ENCODE measurements at places on chromosomes 7 and 10.

GRCh38 chr10:13453896-13454295 lies 74.9 kb downstream of the BEND7 start:
- no peak for DNase-seq

DNA sequence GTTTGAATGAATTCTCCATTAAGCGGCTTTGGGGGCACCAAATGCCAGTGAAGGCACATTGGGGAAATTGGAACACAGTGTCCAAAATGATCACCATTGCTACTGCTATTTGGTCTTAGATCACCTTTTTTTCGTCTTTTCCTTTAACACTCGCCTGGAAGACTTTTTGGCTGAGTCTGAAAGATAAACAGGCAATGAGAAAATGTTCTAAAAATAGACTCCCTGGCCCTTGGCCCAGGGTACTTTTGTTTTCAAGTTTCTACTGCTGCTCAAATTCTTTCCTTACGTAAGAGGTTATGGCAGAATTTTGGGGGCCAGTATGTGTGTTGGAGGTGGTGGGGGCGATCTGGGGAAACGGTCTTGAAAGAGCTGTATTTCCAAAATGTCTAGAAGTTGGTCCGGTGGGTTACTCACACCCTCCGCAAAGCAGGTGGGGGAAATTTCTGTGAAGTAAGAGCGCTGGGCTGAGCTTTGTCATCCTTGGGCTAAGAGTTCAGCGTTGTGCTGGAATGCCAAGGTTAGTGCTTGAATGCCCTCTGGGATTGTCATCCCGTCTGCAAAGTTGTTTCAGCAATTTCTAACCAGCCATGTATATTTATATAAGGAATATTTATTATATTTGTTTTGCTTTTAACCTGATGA lies 1.3 kb upstream of the ITPRIP start:
- DNase-seq: peak; percentile 70

DNA sequence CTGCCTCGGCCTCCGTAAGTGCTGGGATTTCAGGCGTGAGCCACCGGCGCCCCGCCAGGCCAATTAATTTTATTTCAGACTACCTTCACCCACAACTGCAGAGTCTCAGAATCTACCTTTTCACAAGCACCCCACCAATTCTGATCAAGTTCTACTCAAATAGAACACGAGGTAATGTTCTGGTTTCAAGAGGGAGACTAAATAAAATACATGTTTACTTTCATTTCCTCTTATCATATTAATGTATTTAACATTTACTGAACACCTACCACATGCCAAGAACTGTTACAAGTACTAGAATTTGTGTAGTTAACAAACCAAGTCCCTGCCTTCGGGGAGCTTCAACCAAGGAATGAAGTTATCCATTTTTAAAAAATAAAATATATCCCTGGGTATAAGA lies 25.5 kb upstream of the RGS10 start:
- no peak for DNase-seq

DNA sequence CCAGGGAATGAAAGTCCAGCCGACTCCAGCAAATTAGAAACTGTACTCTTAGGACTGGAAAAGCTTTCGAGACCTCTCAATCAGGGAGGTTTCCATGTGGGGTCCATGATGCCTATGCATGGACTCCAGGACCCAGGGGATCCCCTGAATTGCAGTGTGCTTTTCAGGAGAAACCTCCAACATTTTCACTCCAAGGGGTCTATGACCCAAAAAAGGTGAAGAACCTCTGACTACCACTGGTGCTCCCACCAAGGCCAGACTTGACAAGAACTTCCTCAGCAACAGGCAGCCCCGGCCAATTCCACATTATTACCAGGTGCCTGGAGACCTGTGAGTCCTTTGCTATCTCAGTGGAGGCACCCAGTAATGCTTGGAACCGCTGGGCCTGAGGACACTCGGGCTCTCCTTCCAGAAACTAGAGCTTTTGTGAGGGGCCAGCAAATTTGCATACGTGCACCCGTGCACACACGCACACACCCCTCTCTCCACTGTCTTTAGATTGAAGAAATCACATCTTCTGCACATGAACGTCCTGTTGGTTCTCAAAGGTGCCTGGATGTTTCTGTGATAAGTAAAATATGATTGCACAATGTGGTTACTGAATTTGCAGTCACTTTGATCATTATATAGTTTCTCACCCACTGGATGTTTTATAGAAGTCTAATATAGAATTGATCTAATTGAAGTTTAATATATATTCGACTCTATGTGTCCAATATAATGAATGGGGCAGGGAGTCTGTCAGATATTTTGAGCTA lies 54.7 kb downstream of the SYPL1 start:
- DNase-seq: no peak

DNA sequence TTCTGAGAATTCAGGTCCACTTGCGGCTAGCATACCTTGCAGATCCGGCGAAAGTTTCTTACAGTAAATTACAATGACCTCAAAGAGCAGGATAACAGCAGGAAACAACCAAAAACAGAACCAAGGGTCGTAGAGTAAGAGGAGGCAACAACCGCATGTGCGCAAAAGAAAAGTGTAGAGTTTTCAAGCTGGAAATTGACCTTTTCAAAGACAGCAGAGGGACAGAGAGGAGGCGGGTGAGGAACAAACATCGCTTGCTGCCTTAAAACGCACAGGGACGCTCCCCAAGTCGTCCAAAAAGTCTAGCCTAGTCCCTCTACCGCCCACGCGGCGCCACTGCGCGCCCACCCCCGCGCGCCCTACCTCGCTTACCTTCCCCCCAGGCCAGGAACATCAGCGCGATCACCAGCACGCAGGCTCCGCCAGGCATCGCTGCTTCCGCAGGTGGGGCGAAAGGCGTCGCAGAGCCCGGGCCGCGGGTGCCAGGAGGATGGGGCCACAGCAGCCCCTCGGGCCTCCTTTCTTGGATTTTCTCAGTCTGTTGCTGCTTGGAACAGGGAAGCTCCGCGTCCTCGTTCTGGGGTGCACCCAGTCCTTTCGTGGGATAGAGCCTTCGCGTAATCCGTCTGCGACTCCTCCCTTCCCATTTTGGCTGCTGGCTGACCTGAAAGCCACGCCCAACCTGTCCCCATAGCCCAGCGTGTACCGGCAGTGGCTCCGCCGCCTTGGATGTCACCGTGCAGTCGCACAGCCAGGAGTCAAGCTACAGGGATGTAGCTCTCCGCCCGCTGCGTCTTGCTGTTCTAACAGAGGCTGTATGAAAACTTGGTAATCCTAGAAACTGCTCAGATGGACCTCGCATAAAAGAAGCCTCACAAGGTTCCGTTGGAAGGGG lies at the start of gene VWDE:
VWDE (minus strand) TSS at position 579 of the 895 bp plus-strand sequence; CDS start at position 430, 149 bp downstream.
- DNase-seq: peak; percentile 62

DNA sequence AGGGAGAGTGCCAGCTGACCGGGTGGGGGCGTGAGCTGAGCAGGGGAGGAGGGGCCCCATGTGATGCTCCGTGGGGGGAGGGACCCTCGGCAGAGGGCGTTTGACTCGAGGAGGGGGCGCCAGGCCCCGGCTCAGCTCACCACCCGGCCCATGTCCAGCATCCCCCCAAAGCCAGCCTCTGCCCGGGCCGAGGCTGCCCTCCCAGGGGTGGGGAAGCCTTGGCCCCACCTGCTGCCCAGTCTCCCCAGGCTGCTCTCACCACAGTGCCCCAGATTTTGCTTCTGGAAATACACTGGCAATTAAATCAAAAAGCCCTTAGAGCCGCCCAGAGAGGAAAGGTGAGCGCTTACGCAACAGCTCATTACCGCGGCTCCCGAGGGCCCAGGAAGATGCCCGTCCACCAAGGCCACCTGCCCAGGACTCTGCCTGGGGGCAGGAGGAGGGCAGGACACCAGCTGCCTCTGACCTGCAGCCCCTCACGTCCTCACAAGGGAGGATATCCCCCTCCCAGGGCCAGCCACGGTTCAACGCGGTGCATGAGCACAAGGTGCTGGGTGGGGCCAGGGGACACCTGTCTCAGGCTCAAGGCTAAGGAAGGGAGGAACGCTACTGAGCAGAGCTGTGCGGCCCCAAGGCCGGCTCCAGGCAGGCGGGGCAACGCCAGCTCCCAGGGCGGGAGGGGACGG lies 70.0 kb upstream of the INPP5A start:
- DNase-seq: no peak

GRCh38 chr10:112564337-112564736 lies 117.3 kb downstream of the VTI1A start:
- DNase-seq: no peak

GRCh38 chr10:44689368-44689767 lies 221.8 kb upstream of the TMEM72 start:
- DNase-seq: peak; percentile 4

DNA sequence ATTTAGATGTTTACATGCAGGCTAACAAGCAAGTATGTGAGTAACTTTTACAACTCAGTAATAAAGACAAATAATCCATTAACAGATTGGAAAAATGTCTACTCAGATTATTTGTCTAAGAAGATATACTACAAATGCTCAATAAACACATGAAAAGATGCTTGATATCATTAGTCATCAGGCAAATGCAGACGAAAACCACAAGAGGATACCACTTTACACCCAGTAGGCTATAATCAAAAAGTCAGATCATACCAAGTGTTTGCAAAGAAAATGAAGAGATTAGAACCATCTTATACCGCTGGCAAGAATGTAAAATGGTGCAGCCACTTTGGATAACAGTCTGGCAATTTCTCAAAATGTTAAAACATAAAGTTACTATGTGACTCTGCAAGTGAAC lies 84.1 kb downstream of the MALSU1 start:
- no peak for DNase-seq

DNA sequence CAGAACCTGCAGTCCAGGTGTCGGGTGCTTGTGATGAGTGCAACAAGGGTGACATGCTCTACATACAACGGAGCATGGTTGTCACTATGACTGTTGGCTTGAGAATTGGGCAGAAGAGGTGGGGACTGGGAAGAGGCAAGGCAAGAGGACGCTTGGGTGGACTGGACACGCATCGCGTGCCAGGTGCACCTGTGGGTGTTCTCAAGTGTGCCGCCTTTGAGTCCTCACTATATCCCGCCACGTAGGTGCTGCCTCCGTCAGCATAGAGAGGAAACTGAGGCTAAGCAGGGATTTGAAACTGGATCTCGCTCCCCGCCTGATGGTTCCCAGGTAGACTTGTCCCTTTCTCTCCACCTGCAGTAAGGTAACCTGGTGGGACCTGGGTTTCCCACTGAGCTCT lies 27.2 kb downstream of the CDH23 start:
- no peak for DNase-seq

DNA sequence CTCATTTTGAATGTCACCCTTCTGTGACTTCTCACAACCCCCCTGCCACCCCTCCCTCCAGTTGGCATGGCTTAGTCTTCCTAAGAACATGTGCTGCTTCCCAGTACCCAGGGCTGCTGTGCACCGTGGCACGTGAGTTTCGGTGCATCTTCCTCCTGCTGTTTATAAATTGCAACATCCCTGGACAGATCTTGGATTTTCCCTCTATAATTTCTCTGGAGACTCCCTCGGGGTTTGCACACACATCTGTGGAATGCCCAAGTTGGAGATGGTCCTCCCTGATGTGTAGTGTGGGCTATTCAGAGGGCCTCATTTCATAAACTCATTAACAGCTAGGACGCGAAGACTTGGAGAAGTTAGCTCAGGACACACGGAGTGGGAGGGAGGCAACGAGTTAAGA lies 52.9 kb downstream of the IKZF1 start:
- DNase-seq: no peak

GRCh38 chr7:101576998-101577397 lies 52.1 kb downstream of the MYL10 start:
- peak; percentile 53 for DNase-seq

DNA sequence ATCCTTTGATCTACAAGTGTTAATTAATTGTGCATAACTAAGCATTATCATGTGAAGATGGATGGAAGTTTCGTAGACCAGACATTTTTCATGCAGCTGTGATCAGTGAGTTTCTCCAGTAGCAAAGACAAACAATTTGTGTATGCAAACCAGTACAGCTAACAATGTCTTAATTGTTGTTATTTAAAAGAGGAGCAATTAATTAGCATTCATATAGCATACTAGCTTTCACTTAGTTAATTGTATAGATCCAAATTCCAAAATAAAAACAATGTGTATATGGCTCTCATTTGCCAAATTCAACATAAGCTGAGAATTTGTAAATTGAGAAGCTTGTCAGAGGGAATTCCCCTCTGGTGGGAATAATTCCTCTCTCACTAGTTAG lies 22.6 kb upstream of the PRKCQ start:
- no peak for DNase-seq

- DNase-seq: no peak
These were observed 276.3 kb downstream of the GPR37 start for GRCh38 chr7:124489082-124489819.

- no peak for DNase-seq
These were observed 62.4 kb upstream of the SORCS3 start for GRCh38 chr10:104578671-104579070.

- peak; percentile 59 for DNase-seq
These were observed 49.4 kb downstream of the SCRN1 start for GRCh38 chr7:29940199-29940598.

GRCh38 chr7:157097569-157097968 lies 41.2 kb upstream of the UBE3C start:
- no peak for DNase-seq

- DNase-seq: peak; percentile 10
These were observed 180.5 kb downstream of the SUGCT start for GRCh38 chr7:40315277-40315676.

DNA sequence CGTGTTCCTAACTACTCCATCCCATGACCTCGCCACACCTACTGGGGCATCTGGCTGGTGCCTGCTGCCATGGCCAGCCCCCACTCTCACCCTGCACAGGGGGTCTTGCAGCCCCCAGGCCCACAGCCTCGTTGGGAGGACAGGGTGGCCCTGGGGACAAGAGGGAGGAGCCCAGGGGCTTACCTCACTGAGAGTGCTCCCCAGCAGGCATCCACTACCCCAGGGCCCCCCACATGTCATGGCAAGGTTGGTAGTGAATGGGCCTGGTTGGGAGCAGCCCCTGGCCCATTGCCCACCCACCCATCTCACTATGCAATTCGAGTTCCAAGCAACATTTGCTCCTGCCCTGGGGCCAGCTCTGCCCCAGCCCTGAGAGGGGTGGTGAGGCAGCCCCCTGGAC lies 24.0 kb upstream of the AMZ1 start:
- DNase-seq: no peak

- DNase-seq: peak; percentile 51
These were observed 448.1 kb upstream of the SEMA3D start for GRCh38 chr7:85634951-85635350.

GRCh38 chr10:43219848-43220247 lies 47.0 kb downstream of the RASGEF1A start:
- no peak for DNase-seq

GRCh38 chr10:46052791-46053375 lies 6.8 kb upstream of the MSMB start:
- peak; percentile 70 for DNase-seq

DNA sequence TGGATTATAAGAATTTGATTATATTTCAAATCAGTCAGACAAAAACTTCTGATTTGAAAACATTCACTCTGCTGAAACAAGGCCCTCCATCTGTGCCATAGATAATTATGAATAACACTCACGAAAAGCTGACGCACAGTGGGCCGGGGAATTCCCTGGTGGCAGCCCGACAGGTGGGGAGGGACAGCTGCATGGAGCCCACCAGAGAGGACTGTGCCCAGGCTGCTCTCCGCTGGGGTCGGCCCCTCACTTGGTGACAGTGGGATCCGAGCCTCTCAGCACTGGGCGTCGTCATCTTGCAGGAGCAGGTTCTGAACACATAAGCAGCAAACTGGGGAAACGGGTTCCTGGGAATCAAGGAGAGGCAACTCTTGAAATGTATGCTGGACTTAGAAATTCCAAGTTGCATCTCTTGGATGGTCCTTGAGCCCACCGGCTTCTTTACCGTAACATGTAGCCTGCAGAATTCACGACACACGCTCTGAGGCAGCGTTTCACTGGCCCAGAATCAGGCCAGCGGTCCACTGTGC lies 41.4 kb downstream of the AFAP1L2 start:
- DNase-seq: peak; percentile 50

- peak; percentile 86 for DNase-seq
These were observed 10.4 kb downstream of the RAPGEF5 start for GRCh38 chr7:22346383-22347107.

- no peak for DNase-seq
These were observed 192.6 kb upstream of the C7orf33 start for GRCh38 chr7:148397985-148398384.

Data from epithelial cell of esophagus (primary cell).